H9 (cell line): ENCODE measurements at places on chromosomes 6 and 20.
A peak's percentile ranks its signal among the peaks of the same experiment; 100 is the strongest.

- no peaks in the 10 kb centered on the region for H3K27me3 ChIP-seq
- no peak overlapping the region for H3K4me3 ChIP-seq
- DNase-seq, result no peak
- H3K4me1 ChIP-seq, result no peaks in the 10 kb centered on the region; the same call in 1 of the 2 replicates
- no peak overlapping the region for H3K27ac ChIP-seq
Observed at GRCh38 chr20:49179368-49180277, 8.5 kb downstream of the STAU1 start.

- no peak overlapping the region for H3K4me3 ChIP-seq
- H3K27ac ChIP-seq, result no peak overlapping the region
- no peaks in the 10 kb centered on the region for H3K4me1 ChIP-seq
- no peaks in the 10 kb centered on the region for H3K27me3 ChIP-seq
- no peaks in the 10 kb centered on the region for H3K36me3 ChIP-seq
Observed at GRCh38 chr6:150738092-150738629, 127.3 kb upstream of the MTHFD1L start.

GRCh38 chr6:132961122-132961521 is 146.8 kb downstream of the RPS12 start:
- H3K4me1 ChIP-seq, result no peaks in the 10 kb centered on the region; the same call in none of the 2 replicates
- H3K27ac ChIP-seq, result no peak overlapping the region
- no peaks in the 10 kb centered on the region for H3K27me3 ChIP-seq
- H3K4me3 ChIP-seq, result no peak overlapping the region
- H3K36me3 ChIP-seq, result no peaks in the 10 kb centered on the region
- DNase-seq, result no peak

GRCh38 chr6:100342830-100343229 is 121.9 kb downstream of the SIM1 start:
- H3K4me1 ChIP-seq, result no peaks in the 10 kb centered on the region
- H3K4me3 ChIP-seq, result no peak overlapping the region
- no peak overlapping the region for H3K27ac ChIP-seq
- H3K27me3 ChIP-seq, result no peaks in the 10 kb centered on the region
- DNase-seq, result no peak

GRCh38 chr6:125550892-125551291 is 198.5 kb upstream of the HEY2 start:
- no peaks in the 10 kb centered on the region for H3K36me3 ChIP-seq
- no peak for DNase-seq
- no peaks in the 10 kb centered on the region; the same call in 1 of the 2 replicates for H3K4me1 ChIP-seq
- H3K4me3 ChIP-seq, result no peak overlapping the region
- H3K27me3 ChIP-seq, result no peaks in the 10 kb centered on the region

- H3K4me3 ChIP-seq, result no peak overlapping the region
- no peak overlapping the region for H3K27ac ChIP-seq
- peaks cover 20% of the 10 kb centered on the region for H3K36me3 ChIP-seq
- no peaks in the 10 kb centered on the region for H3K4me1 ChIP-seq
- DNase-seq, result no peak
Observed at GRCh38 chr20:35837577-35838195, 65.9 kb downstream of the PHF20 start.

DNA sequence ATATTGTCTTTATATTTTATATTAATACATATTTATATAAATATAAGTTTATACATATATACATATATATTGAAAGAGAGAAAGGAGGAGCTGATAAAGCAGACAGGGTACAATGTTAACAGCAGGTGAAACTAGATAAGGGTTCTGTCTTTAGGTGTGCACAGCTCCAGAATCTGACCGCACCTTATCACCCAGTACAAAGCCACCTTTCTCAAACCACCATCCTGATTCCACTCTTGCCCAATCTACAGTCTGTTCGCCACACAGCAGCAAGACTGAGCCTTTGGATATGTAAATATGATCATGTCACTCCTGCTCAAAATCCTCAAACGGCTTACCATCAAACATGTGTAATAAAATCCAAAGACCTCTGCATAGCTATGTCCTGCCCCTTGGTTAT is 34.7 kb upstream of the ASCC3 start:
- H3K27ac ChIP-seq, result no peak overlapping the region
- H3K36me3 ChIP-seq, result no peaks in the 10 kb centered on the region
- DNase-seq, result no peak
- no peaks in the 10 kb centered on the region for H3K4me1 ChIP-seq
- H3K27me3 ChIP-seq, result no peaks in the 10 kb centered on the region

DNA sequence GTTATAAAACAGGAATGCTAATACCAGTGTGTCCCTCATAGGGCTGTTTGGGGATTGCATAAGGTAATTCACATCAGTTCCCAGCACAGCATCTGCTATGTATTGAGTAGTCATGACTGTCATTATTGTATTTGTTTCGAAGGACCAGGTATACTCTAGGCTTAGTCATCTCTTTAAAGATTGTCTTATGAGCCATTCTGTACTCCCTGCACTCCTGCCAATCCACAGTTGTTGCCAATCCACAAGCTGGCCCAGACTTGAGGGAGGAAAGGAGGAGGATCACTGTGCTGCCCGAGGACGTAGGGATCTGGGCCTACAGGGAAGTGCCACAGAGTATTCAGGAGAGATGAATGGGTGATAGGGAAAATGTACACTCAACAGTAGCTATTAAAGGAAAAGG is 113.0 kb upstream of the TIAM2 start:
- H3K27ac ChIP-seq, result no peak overlapping the region
- no peaks in the 10 kb centered on the region for H3K27me3 ChIP-seq
- peaks cover 6% of the 10 kb centered on the region; the same call in 1 of the 2 replicates for H3K4me1 ChIP-seq
- no peak for DNase-seq

DNA sequence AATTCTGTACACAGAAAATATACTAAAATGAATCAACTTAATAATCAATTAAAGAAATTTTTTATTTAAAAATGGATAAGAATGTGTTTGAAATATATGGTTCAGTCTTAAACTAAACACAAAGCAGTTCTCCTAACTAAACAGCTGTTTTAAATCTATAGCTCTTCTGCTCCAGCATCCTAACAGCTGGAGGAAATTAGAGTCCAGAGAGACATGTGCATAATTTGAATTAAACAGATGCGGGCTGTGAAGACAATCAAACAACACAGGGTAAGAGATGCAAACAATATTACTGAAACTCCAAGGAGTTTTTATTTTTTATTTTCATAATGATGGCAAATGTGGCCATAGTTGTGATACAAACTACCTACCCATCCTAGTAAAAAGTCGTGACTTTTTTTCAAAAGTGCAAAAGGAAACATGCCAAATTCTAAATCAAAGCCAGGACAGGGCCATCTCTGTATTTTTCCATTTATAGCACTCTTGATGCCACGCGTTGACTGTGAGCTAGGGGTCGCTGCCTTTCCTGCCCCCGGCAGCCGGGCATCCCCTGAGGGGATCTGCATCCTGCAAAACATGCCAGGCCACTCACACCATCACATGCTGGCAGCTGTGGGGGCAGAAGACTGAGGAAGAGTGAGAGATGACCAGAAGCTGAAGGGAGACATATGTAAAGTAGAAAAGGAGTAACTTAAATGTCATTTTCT is 310.6 kb downstream of the PRKN start:
- no peaks in the 10 kb centered on the region for H3K4me1 ChIP-seq
- no peak for DNase-seq
- H3K36me3 ChIP-seq, result peaks cover 2% of the 10 kb centered on the region; the same call in 2 of the 3 replicates
- no peak overlapping the region for H3K4me3 ChIP-seq
- no peak overlapping the region for H3K27ac ChIP-seq

DNA sequence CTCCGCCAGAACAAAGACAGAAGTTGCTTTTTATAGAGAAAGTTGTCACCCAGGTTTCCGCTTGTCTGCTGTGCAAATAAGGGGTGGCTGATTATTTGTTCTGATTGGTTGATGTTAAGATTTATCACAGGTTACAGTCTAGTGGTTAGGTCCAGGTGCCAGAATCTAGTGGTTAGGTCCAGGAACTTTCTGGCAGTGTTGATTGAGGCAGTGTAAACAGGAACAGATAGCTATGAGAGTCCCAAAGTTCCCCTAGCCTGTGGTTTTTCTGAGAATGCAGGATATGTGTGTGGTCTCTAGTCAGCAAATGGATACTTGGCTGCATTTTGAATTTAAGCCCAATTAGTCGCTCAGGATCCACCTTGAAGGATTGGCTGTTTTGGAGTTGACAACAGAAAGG is 148.0 kb downstream of the TMEM200A start:
- no peak for DNase-seq
- no peak overlapping the region for H3K4me3 ChIP-seq
- no peak overlapping the region for H3K27ac ChIP-seq
- no peaks in the 10 kb centered on the region for H3K36me3 ChIP-seq
- no peaks in the 10 kb centered on the region for H3K4me1 ChIP-seq
- no peaks in the 10 kb centered on the region for H3K27me3 ChIP-seq

- DNase-seq, result peak; percentile 71
- H3K4me1 ChIP-seq, result no peaks in the 10 kb centered on the region
- H3K36me3 ChIP-seq, result peaks cover 5% of the 10 kb centered on the region
- H3K4me3 ChIP-seq, result no peak overlapping the region
Observed at GRCh38 chr6:153814136-153814535, 224.9 kb upstream of the OPRM1 start.

DNA sequence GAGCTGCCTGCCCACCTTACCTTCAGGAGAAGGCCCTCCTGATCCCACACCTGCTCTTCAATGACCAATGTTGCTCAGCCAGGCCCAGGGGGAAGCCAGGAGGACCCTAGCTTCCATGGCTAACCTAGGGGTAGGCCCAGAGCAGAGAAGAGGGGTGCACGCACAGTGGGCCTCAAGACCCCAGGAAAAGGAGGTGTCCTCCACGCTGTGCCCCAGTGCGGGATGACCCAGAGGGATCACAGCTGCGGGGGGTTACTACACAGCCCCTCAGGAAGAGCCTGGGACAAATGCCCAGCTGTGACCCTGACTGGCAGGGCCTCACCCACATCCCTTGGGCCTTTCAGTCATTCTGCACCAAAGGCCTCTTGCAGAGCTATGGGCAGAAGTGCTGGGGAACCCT is 31.6 kb upstream of the APMAP start:
- no peaks in the 10 kb centered on the region for H3K27me3 ChIP-seq
- H3K27ac ChIP-seq, result no peak overlapping the region
- H3K4me3 ChIP-seq, result no peak overlapping the region
- no peak for DNase-seq

DNA sequence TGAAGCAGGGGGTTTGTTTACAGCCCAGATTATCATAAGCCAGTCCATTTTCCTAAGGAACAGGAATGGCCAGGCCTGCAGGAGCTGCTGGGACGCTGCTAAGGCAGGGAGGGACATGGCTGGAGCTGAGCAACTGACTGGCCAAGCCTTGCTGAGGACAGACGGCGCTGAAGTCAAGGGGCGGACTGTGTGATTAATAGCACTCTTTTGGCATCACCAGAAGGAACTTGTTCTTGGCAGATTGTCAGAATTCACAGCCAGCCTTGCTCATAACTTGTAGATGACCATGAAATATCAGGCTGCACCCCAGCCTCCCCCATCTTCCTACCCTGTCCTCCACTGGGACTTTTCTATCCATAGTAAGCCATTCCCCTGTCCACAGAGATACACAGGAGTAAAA is 218.8 kb upstream of the RNF24 start:
- no peaks in the 10 kb centered on the region for H3K4me1 ChIP-seq
- no peaks in the 10 kb centered on the region for H3K36me3 ChIP-seq
- H3K4me3 ChIP-seq, result no peak overlapping the region
- no peak overlapping the region for H3K27ac ChIP-seq
- no peak for DNase-seq

- H3K4me3 ChIP-seq, result no peak overlapping the region
- H3K4me1 ChIP-seq, result no peaks in the 10 kb centered on the region
- DNase-seq, result no peak
- no peaks in the 10 kb centered on the region for H3K27me3 ChIP-seq
Observed at GRCh38 chr6:117947234-117947633, 40.2 kb downstream of the SLC35F1 start.

- H3K27ac ChIP-seq, result no peak overlapping the region
- no peak overlapping the region for H3K4me3 ChIP-seq
- H3K4me1 ChIP-seq, result peaks cover 3% of the 10 kb centered on the region; the same call in 1 of the 2 replicates
- no peaks in the 10 kb centered on the region for H3K27me3 ChIP-seq
- no peaks in the 10 kb centered on the region for H3K36me3 ChIP-seq
Observed at GRCh38 chr6:107560657-107561056, 70.7 kb downstream of the SOBP start.

GRCh38 chr6:137013031-137013430 is 31.7 kb downstream of the IL20RA start:
- DNase-seq, result no peak
- H3K27ac ChIP-seq, result no peak overlapping the region
- no peak overlapping the region for H3K4me3 ChIP-seq
- no peaks in the 10 kb centered on the region for H3K36me3 ChIP-seq
- no peaks in the 10 kb centered on the region for H3K27me3 ChIP-seq
- no peaks in the 10 kb centered on the region for H3K4me1 ChIP-seq

DNA sequence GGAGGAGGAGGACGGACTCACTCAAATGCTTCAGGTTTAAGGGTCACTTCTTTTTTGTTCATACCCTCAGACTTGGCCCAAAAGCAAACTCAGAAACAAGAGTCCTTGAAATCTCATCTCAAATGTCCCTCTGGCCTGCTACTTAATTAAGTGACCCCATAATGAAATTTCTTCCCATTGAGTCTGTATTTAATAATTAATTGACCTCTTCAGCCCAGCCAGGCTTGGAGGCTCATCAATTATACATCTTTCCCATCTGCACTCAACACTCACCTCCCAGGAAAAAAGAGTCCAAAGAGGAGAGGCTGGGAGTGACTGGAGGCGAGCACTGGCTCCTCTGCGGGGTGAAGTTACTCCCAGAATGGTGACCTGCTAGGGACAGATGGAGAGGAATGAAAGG is 90.5 kb upstream of the EYA2 start:
- no peak overlapping the region for H3K4me3 ChIP-seq
- H3K4me1 ChIP-seq, result no peaks in the 10 kb centered on the region; the same call in 1 of the 2 replicates
- no peak overlapping the region for H3K27ac ChIP-seq
- H3K36me3 ChIP-seq, result no peaks in the 10 kb centered on the region
- DNase-seq, result no peak
- no peaks in the 10 kb centered on the region for H3K27me3 ChIP-seq

- H3K27me3 ChIP-seq, result no peaks in the 10 kb centered on the region
- DNase-seq, result peak; percentile 41
- no peak overlapping the region for H3K4me3 ChIP-seq
- H3K4me1 ChIP-seq, result no peaks in the 10 kb centered on the region
- no peak overlapping the region for H3K27ac ChIP-seq
- H3K36me3 ChIP-seq, result no peaks in the 10 kb centered on the region
Observed at GRCh38 chr6:105509506-105510331, 106.8 kb upstream of the PREP start.

DNA sequence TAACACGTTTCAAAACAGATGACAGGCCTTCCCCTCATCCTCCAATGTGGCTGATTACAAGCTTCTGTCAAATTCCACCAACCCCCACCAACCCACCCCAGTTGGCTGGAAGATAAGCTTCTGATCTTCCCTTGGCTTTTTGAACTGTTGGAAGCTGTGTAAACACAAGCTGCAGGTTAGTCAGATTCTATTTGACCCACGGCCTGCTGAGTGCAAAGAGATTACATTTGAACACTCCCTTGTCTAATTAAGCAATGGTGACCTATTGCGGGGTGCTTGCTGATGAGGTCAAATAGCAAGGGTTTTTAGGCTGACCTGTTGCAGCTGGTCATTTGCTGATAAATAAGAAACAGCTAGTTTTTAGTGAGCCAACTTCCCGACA is 379.7 kb downstream of the BMP2 start:
- DNase-seq, result no peak
- H3K27me3 ChIP-seq, result no peaks in the 10 kb centered on the region
- H3K4me1 ChIP-seq, result no peaks in the 10 kb centered on the region
- no peaks in the 10 kb centered on the region for H3K36me3 ChIP-seq

GRCh38 chr6:164039954-164040375 is 625.4 kb downstream of the QKI start:
- H3K27me3 ChIP-seq, result no peaks in the 10 kb centered on the region
- DNase-seq, result peak; percentile 44
- no peaks in the 10 kb centered on the region for H3K4me1 ChIP-seq
- H3K4me3 ChIP-seq, result no peak overlapping the region
- peaks cover 10% of the 10 kb centered on the region for H3K36me3 ChIP-seq
